ENCODE measurements at places on chromosomes 16 and 17.
A peak's percentile ranks its signal among the peaks of the same experiment; 100 is the strongest.

DNA sequence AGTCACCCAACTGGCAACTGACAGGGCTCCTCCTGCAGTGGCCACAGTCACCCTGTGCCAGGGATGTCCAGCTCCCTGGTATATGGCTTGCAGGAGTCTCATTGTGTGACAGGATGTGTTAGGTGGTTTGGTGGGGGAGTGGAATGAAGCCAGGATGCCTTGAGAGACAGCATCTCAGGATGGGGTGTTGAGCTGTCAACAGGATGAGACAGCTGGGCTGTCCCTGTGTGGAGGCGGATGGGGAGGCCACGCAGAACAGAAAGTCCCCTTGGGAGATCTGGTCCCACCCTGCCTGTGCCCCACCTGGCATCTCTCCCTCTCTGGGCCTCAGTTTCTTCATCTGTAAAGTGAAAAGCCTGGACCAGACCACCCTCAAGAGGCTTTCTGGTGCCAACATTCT, 9.5 kb upstream of the ZNF469 start:
- no peak for DNase-seq

GRCh38 chr17:58271216-58271931, 9.4 kb downstream of the MPO start:
- no peak for DNase-seq

- no peak for DNase-seq
Observed at GRCh38 chr17:43324205-43324893, 74.4 kb upstream of the ARL4D start.

- peak; percentile 46 for DNase-seq
Observed at GRCh38 chr16:69123910-69124309, 8.5 kb downstream of the CHTF8 start.

DNA sequence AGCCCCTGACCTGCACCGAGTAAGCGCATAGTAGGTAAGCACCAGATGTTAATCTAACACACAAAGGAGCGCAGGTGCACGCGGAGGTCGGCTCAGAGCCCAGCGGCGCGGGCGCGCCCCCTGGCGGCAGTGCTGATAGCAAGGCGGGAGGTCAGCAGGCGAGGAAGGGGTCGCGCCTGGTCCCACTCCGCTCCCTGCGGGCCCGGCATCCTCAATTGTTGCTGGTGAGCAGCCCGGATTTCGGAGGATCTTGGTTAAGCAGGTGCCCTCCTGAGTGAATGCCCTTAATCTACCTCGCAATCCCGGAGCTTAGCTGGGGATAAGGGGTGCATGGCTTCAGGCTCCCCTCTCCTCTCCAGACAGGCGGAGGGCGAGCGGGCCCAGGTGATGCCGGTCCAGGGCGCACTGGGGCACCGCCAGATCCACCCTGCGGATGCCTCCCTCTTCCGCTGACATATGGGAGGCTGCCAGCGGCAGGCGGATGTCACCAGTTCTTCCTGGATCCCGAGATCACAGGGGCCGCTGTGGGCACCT, 4.0 kb upstream of the WNT3 start:
- no peak for DNase-seq

GRCh38 chr17:79223471-79223870, 148.8 kb downstream of the ENGASE start:
- DNase-seq = no peak

DNA sequence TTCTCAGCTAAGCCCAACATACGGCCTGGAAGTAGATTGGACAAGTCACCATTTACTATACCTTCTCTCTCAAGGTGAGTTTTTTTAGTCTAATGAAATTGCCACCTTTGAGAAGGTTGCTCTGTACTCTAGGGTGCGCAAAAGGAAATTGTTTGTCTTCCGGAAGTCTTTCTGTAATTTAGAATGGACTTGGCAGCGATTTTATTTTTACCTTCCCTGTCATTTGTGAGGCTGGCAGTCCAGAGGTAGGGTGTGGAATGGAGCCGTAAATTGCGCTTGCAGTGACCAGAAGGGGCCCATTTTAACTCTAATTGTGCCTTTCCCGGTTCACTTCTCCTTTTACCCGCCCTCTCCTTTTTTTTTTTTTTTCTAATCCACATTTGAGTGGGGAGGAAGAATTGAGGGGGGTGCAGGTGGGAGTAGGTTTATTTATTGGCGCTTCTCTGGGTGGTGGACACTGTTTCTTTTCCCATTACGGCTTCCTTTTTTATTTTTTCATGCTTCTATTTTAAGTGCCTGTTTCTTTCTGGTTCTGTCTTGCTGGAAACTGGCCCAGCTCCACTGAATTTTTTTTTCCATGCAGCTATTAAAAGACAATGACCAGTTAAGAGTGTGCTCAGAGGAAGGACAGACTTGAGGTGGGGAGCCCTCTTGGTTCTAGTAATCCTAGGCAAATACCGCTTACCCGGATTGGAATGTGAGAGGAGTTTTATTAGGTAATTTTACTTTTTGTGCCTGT, 89.7 kb upstream of the CLEC18A start:
- peak; percentile 64 for DNase-seq

- no peak for DNase-seq
Observed at GRCh38 chr17:9444687-9445086, 130.9 kb downstream of the STX8 start.

GRCh38 chr16:66900721-66901441, 17.8 kb downstream of the CDH16 start:
- DNase-seq = no peak

DNA sequence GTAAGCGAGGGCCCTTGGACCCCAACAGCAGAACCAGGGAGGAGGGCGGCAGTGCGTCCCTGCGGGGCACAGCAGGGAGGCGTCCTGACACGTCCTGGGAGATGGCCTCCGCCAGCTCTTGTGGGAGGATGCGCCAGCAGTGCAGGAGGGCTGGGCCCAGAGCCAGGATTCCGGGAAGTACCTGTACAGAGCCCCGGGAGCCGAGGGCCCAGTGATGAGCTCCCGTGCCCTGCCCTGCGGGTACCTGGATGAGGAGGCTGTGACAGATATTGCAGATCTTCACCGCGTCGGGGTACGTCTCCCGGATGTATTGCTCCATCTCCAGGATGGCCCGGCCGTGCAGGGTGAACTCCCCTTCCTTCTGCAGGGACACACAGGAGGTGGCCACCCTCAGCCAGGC, 23.1 kb downstream of the KDM8 start:
- no peak for DNase-seq

- no peak for DNase-seq
Observed at GRCh38 chr16:85348911-85349334, 236.7 kb upstream of the CIBAR2 start.

GRCh38 chr17:28443901-28444638, 29.4 kb upstream of the SLC13A2 start:
- DNase-seq = no peak

DNA sequence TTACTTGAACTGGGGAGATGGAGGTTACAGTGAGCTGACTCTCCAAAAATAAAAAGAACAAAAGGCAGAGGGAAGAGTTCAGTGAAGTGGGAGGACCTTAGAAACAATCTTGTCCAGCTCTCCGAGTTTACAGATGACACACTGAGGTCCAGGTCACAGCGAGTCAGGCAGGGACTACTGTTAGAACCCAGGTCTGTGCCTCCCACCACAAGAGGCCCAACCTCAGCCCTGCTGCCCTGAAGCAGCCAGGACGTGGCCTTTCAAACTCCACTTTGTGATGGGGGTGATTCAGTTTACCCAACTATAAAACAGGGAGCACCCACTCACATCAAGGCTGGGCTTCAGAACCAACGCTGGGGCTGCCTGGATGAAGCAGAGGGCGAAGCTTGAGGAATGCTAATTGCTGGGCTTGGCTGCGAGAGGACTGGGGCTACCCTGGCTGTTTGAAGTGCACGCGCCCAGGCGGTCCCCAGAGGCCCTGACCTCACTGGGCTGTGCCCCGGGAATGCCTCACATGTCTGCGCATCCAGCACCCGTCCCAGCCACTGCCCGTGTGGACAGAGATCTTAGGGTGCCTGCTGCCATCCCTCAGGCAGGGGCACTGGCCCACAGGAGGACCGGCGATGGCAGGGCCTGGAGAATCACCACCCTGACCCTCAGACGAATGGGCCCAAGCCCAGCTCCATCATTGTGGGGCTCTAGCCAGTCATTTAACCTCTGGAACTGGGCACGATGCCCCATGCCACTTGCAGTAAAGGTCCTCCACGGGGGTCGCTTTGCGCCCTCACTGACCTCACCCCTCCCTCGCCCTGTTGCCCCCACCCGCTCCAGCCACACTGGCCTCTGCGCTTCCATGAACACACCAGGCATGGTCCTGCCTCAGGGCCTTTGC, 11.4 kb downstream of the SLC5A10 start:
- no peak for DNase-seq

DNA sequence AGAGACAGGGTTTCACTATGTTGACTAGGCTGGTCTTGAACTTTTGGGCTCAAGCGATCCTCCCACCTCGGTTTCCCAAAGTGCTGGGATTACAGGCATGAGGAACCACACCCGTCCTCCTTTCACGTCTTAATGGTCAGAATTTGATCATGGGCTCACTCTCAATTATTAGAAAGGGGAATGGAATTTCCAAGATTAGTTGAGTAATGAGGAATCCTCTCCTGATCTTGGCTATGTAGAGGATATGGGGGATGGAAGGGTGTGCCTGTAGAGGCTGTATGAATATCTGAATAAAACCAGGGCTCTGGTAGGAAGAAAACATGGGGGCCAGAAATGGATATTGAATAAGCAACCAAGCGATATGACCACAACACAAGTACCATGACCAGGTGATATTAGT, 25.9 kb upstream of the SMURF2 start:
- no peak for DNase-seq

- DNase-seq = peak; percentile 9
Observed at GRCh38 chr16:78705694-78706093, 606.2 kb downstream of the WWOX start.

- peak; percentile 27 for DNase-seq
Observed at GRCh38 chr16:785563-786535, 2.3 kb downstream of the RPUSD1 start.

DNA sequence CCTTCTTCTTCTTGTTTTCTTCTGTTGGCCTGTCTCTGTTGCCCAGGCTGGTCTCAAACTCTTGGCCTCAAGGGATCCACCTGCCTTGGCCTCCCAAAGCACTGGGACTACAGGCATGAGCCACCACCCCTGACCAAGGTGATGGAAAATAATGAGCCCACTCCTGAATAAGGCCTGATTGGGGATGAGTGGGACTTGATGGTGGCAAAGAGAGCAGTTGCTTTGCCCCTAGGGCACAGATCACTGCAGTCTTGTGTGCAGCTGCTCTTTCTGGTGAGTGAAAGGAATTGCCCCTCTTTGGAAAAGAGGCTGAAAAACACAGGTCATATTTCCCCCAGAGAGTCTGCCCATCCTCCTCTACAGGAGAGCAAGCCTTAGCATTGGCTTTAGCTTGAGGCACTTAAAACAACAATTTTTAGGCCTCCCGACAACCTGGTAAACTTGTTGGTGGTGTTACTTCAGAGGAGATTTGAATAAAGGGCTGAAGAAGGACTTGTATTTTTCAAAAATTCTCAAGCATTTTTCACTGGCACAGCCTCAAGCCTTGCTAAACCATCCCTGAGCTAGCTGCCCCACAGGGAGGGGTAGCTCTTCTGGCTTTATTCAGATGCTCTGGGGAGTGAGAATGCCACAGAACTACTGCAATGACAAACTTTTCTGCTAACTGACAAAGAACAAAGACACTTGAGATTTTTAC, 6.1 kb upstream of the PDP2 start:
- no peak for DNase-seq

DNA sequence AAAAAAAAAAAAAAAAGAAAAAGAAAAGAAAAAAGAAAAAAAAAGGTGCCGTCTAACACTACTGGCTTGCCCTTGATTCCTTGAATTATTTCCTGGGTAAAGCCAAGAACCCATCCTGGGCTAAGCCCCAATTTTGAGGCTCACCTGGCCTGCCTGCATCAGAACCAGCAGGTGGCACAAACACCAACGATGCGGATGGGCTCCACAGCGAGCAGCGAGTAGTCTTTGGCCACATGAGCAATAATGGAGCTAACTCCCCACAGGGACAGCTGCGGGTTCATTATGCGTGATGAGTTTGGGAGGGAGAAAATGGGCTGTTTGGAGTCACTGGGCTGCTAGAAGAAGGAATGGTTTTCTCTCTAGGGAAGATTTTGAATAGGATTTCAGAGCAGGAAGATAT, 91.1 kb downstream of the ASIC2 start:
- no peak for DNase-seq

GRCh38 chr16:48596326-48596725, 13.7 kb downstream of the N4BP1 start:
- DNase-seq = no peak

GRCh38 chr17:40060887-40061608, 1.7 kb upstream of the THRA start:
- DNase-seq = no peak

GRCh38 chr16:27310576-27311447, 3.0 kb upstream of the IL4R start:
- DNase-seq = no peak

- no peak for DNase-seq
Observed at GRCh38 chr17:75844530-75845057, 390 bp upstream of the UNC13D start.

GRCh38 chr17:63596856-63597586, 3.7 kb upstream of the TACO1 start:
- DNase-seq = no peak

GRCh38 chr17:65328567-65328966, 191.4 kb downstream of the RGS9 start:
- no peak for DNase-seq

GRCh38 chr17:42129109-42129837, 6.7 kb downstream of the HSPB9 start:
- DNase-seq = no peak

DNA sequence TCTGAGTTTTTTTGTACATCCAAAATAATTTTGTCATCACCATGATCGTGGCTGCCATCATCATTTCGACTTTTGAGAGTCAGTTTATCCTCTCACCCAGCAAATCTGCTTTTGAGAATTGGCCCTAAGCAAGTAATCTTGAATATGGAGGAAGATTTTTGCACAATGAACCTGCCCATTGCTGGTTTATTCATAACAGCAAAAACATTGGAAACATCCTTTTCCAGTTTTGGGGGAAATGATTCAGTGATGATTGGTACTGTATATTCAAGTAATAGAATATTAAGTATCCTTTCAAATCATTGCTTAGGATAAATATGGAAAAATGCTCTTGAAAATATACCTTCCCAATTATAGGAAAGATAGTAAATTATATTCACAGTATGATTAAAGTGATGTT, 53.1 kb downstream of the PRKCA start:
- DNase-seq = no peak

DNA sequence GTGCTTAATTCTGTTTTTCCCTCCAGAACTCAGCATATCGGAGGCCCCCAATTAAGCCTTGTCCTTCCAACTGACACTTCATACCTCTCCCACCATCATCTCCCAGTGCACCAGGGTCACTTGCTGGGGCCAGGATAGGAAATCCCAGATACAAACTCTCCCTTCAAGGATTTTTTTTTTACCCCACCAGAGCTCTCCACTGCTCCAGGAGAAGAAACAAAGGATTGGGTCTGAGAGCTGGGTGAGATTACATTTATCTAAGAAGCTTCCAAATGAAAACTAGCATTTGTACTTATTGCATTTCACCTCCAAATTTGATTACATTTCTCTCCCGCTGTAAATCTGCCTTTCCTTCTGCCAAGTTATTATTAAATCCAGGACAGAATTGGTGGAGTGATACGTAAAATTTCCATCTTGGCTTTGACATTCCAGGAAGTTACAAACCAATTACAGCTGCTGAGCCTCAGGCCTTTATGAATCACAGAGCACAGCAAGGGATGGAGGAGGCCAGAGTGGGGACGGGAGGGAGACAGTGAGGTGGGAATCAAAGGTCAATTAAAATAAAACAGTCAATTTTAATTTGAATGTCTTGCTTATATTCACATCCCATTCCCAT, 123.5 kb downstream of the USP31 start:
- no peak for DNase-seq

All from brain microvascular endothelial cell (primary cell).